ENCODE measurements at places on chromosomes 12 and 14.
A peak's percentile ranks its signal among the peaks of the same experiment; 100 is the strongest.

GRCh38 chr12:11717519-11717961, 68.1 kb downstream of the ETV6 start:
- no peak for DNase-seq

DNA sequence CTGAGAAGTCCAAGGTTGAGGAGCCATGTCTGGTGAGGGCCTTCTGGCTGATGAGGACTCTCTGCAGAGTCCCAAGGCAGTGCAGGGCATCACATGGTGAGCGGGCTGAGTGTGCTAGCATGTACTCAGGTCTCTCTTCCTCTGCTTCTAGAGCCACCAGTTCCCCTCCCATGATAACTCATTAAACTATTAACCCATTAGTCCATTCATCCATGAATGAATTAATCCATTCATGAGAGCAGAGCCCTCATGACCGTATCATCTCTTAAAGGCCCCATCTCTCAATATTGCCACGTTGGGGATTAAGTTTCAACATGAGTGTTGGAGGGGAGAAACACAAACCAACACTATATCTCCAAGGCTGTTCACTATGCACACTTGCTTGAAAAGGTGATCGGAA, 83.7 kb downstream of the TMEM30B start:
- DNase-seq: no peak

DNA sequence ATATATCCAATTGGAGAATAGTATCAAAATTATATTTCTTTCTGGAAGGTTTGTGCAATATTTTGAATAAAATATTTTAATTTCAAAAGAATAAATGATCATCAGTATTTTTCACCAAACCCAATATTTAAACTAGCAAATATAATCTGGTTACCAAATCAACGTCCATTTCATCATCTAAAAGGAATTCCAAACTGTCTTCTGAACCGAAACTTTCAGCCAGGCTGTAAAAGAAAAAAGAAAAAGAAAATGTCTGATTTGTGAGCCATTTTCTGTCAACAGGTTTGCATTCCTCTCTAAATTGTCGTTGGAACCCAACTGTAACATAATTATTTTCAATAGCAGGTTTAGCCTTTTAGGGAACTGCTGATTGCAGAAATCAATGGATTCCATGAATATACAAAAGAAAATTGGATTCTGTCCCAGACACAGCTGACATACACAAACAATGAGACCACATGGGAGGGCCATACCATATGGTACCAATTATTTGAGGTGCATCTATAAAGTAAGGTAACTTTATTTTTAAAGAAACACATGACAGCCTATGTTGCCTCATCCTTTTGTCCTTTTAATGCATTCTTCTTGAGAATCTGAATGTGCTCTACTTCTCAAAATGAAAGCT, 22.7 kb downstream of the SNRPF start:
- no peak for DNase-seq

GRCh38 chr14:76984787-76985375, 43.6 kb downstream of the IRF2BPL start:
- peak; percentile 16 for DNase-seq

- DNase-seq: no peak
Observed at GRCh38 chr12:125105600-125105999, 40.4 kb downstream of the AACS start.

DNA sequence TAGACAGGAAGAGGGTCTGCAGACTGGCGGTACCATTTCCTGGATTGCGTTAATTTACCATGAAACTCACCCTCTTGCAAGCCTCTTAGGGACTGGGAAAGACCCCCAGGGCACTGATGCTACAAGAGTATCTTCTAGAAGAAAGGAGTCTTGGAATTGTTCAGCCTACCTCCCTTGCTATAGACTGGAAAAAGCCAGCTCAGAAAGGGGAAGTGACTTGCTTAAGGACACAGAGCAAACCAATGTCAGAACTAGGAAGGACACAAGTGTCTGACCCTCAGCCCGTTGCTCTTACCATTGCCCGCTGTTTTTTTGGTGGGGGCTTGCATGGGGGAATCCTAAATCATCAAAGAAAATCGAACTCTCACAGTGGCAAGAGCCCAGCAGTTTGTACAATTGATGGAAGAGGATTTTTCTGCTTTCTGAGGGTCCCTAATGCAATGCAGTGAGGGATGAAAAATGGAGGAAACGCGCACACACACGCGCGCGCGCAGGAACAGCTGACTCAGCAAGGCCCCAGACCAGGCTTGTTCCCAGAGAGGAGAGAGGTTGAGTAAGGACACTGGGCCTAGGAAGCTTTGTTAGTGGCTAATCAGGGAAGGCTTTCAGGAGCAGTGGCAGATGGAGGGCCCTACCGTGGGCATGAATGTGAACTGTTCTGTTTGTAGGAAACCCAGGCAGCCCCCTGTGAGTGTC, 50.9 kb downstream of the RIN3 start:
- DNase-seq: no peak

- no peak for DNase-seq
Observed at GRCh38 chr14:100144996-100145646, 14.3 kb downstream of the DEGS2 start.

GRCh38 chr14:63993992-63994391, 141.2 kb downstream of the SYNE2 start:
- DNase-seq: no peak

DNA sequence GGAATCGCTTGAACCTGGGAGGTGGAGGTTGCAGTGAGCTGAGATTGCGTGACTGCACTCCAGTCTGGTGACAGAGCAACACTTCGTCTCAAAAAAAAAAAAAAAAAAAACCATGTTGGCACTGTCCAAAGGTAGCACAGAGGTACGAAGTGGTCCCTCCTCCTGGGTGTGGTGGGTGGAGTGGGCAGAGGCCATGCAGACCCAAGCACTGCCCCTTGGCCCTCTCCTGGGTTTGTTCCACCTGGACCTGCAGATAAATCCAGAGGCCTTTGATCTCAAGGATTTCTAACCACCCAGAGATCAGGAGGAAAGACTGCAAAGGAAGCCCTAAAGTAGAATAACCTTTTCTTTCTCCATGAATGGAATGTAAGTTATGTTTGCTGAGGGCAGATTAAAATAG, 8.7 kb upstream of the GALNT6 start:
- no peak for DNase-seq

DNA sequence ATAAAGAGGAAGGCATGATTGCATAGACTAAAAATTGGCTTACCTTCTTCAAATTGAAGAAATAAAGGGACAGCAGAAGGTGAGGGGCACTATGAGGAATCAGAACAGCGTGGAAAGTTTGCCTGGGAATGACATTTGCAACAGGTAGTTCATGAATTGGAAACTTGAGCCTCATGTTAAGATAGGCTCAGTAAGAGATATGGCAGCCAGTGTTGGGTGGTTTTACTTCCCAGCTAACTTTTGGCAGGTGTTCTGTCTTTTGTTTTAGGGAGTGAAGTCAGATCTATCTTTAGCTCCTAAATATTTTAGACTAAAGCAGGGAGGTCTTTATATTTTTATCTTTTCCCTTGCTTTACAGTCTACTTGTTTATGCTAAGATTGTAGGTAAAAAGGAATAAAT, 122.4 kb downstream of the ANO6 start:
- DNase-seq: no peak

DNA sequence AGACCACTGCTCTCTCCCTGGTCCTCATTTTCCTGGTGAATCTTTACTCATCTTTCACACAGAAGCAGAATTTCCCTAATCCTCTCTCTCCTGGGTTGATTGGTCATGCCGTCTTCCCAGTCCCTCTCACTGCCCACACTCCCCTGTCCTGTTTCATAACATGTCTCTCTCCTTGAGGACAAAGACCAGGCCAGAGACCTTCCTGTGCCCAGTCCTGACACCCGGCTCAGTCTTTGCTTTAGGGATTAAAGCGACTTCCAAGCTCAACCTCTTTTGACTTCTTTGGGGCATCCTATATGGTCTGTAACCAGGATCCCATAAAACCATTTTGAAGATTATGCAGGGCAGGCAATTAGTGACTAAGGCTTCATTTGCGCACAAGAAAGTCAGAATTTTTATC, 105.5 kb downstream of the BCL11B start:
- DNase-seq: no peak

- DNase-seq: no peak
Observed at GRCh38 chr14:27392153-27392552, 794.3 kb upstream of the NOVA1 start.

GRCh38 chr14:60691383-60692113, 32.6 kb downstream of the SIX4 start:
- DNase-seq: no peak

DNA sequence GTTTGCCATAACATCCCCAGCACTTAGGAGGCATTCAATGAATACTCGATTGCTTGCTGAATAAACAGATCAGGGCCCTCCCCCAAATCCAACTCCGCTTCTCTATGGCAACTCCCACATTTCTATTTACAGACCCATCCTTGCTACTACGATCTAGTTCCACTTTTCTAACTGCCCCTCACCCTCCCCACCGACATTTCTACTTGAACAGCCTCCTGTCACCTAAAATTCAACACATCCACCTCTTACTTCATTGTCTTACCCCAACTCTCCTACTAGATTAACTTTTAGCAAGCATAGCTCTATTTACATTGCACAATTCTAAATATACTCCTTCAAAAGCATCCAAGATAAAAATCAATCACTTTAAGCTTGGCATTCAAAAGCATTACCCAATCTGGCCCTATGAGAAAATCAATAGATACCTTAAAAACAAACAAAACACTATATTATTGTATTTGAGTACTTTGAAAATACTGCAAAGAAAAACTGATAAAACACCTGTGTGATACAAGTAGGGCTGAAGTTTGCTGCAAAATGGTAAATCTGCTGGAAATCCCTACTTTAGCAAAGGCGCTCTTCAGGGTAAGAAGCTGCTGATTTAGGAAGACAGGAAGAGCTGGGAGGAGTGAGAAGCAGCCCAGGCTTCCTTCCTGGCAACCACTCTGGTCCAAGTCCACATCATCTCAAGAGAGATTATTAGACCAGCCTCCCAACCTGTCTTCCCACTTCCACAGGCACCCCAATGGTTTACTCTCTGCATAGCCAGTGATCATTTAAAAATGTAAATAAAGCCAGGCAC, 96.4 kb downstream of the HECTD4 start:
- no peak for DNase-seq

DNA sequence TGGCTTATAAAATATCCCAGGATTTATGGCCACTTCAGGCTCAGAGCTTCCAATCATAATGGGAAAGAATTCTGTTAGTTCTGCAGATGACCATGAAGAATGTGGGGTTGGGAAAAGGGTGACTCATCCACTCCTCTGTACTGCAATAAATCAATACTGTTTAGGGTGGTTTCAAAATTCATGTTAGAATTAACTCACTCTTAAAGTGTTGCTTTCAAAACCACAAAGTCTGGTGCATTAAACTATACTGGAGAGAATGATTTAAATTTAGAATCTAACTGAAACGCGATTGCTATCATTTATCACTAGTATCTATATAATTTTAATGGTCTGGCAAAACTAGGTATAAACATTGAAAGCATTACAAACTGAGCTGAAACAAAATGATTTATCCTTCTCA, 798 bp downstream of the CCDC198 start:
- no peak for DNase-seq

DNA sequence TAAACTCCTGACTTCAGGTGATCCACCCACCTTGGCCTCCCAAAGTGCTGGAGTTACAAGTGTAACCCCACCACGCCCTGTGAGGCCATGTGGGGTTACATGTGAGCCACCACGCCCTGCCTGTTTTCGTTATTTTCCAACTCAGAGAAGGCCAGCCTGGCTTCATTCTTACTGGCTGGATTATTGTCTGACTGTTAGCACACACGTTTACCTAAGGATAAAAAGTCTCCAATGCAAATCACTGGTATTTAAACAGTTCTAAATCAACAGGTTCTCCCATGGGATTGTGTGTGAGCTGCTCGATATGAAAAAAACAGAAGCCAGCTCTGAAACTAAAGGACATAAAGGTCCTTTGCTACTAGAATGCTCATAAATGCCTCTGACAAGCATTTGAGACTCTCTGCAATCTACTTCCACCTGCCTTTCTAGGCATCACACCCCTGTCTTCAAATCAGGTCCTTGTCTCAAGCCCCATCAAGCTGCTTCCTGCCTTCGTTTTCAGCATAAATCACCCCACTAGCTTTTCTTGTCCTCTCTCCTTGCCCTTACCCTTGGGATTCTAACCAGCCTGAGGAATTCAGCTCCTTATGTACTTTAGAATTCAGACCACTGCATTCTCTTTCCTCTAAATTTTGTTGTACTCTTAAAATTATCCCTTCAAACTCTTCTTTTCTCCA, 265.0 kb downstream of the DUSP6 start:
- DNase-seq: no peak

- no peak for DNase-seq
Observed at GRCh38 chr14:76657846-76658245, 103.4 kb upstream of the VASH1 start.

DNA sequence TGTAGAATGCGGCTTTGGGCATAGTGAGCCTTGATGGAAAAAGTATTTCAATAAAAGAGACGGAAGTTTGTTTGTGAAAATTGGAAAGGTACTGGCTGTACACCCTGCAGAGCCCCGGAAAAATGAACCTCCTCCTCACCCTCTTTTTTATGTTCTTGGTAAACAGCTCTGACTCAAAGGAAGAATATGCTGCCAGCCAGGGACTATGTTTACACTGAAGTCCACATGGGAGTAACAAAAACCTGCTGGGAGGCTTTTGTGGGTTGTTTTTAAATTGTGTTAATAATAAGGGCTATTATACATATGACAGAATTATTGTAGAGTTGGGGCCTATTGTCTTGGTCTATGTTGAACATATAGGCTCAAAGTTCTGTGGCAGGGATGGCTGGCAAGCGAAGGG, 70.7 kb downstream of the TTC8 start:
- DNase-seq: peak; percentile 35

GRCh38 chr12:123034865-123035264, 54.4 kb downstream of the ARL6IP4 start:
- peak; percentile 98 for DNase-seq

DNA sequence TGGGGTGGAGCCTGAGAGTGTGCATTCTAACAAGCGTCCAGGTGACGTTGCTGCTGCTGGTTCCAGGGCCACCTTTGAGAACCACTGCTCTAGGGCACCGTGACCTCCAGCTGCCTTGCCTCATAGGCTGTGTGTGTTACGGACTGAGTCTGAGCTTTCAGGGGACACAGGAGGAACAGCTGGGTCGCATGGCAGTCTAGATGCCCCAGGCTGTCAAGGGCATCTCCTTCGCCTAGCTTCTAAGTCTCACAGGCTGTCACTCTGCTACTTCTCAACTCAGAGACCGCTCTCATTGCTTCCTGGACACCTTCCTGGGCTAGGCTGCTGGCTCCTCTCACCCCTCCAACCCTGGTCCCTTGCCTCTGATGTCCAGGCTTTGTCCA, 965 bp downstream of the KRT73 start:
- DNase-seq: no peak

- DNase-seq: no peak
Observed at GRCh38 chr14:89675590-89675989, 258.6 kb upstream of the FOXN3 start.

DNA sequence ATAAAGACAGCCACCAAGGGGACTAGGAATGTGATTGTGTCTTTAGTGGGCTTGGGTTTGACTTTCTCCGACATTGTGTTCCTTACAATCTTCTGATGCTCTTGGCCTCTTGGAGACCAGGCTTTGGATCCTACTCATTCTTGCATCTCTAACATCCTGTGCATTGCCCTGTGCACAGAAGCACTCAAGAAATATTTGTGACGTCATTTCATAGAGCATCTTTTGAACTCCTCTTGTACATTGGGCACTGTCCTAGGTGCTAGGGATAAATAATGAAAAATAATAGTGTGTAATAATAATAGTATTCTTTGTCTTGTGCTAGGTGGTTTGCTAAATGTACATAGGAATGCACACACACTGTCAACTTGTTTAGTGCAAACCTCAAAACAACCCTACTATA, 108.8 kb upstream of the LHX5 start:
- no peak for DNase-seq
